ENCODE measurements at places on chromosomes 2 and 18.
A peak's percentile ranks its signal among the peaks of the same experiment; 100 is the strongest.

DNA sequence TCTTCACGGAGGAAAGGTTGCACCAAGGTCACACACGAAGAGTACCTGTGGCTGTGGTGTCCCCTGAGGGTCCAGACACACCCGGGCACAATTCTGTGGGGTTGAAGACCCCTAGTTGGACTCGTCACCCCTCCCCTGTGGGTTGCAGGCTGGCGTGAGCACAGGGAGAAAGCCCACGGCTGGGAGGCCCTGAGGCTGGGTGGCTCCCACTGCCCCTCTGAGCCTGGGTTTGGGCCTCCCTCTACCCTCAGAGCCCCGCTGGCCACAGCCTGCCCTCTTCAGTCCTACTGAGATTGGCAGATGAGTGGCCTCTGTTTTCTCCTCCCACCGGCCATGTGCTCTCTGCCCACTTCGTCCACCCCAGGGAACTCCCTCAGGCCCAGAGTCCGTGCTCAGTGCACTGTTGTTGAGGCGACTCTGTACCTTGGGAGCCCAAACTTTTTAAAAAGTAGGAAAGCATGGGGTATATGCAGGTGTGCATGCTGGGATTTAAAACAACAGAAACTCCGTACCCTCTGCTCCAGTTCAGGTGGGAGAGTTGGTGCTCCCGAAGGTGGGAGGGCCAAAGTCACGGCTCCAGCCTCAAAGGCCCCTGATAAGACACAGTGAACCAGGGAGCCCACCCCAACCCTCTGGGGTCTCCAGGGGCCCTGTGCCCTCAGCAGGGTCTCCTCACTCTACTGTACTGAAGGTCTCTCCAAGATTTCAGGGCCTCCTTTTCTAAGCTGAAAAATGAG is 19.1 kb downstream of the RAMP1 start:
- no peak for ATAC-seq

GRCh38 chr2:166106431-166107015 is 21.3 kb downstream of the SCN1A start:
- no peak for ATAC-seq

DNA sequence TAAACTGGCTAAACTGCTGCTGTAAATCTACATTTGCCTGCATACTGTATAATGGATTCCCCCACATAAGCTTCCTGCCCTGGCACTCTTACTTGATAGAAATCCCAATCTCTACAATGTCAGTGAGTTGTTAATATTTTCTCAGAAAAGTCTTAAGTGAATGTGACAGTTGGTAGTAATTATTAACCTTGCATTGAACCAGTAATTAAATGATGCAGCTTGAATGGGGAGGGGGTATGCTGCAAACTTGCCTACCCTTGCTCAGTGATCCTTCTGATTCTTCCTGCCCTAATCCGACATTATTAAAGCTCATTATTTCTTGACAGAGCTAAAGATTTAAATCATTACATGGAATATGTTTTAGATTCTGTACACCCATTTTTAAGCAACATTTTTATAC is 119.0 kb upstream of the CDH7 start:
- ATAC-seq = no peak

GRCh38 chr2:96838345-96839292 is 5.2 kb downstream of the ANKRD23 start:
- ATAC-seq = no peak

GRCh38 chr2:200763422-200763821 is 48.3 kb upstream of the BZW1 start:
- no peak for ATAC-seq

- ATAC-seq = no peak
Observed at GRCh38 chr18:23539296-23539695, 36.0 kb downstream of the RMC1 start.

DNA sequence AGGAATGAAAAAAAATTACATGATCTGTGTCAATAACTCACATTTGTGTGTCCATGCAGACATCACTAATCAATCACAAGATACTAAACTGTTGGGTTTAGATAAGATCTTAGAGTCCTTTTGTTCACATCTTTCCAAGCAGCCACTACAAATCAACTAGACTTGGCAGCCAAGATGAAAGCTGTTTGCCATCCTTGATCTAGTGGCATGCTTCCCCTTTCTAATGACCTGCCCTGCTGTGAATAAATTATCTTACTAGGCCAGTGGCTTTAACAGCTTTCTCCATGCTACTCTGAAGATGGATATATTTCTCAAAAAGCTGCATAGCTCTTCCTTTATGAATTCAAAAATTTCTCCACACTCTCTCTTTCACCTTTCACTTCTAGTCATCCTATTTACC is 1338.0 kb upstream of the ACVR2A start:
- no peak for ATAC-seq

- peak; percentile 57 for ATAC-seq
Observed at GRCh38 chr18:2681993-2682603, 26.6 kb downstream of the SMCHD1 start.

- ATAC-seq = no peak
Observed at GRCh38 chr18:27608742-27609141, 423.6 kb upstream of the CHST9 start.

DNA sequence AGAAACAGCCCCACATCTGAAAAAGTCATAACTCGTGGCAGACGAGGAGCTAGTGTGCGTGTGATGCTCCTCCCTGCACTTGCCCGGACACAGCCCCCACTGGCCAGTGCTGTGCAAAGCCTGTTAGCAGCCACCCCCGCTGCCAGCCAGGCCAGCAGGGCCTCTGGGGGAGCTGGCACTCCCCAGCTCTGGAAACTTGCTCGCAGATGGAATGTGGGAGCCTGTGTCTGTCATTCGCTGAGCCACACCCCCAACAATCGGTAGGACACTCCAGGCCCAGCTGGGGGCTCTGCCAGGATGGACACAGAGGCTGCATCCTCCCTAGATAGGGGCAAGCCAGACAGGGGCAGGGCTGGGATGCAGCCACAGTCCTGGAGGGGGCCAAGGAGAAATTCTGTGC is 62.4 kb upstream of the ATG16L1 start:
- no peak for ATAC-seq

- no peak for ATAC-seq
Observed at GRCh38 chr18:48680339-48681250, 141.8 kb downstream of the CTIF start.

DNA sequence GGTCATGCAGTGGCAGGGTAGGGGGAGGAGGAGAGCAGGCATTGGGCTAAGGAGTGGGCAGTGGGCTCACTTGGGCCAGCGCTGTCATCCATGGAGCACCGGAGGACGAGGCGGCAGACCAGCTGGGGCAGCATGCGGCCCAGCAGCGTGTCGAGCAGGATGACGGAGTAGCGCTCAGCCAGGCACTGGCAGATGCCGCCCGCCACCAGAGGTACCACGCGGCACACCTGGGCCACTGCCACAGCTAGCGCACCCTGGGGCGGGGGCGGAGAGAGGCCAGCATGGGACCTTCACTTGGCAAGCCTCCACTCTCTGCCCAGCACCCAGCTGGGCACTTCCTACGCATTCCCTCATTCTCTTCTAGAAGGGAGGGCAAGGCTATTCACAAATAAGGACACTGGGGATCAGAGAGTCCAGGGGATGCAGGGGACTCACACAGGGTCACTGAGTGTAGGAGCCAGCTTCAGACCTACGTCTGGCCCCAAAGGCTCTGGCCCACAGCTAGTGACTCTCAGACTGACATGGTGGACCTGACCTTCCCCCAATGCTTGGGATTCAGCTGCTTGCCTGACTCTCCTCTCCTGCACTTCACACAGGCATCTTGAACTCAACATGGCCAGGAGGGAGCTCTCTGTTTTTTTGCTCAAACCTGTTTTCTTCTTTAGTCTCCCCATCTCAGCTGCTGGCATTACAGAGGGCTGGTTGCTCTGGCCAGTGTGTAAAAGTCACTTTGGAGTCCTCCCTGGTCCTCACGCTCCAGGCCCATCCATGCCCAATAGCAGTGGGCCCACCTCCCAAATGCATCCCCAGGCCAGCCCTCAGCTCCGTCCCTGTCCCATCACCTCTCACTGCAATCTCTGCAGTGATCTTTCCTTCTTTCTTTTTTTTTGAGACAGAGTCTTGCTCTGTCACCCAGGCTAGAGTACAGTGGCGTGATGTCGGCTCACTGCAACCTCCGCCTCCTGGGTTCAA is 4.1 kb downstream of the SFTPB start:
- no peak for ATAC-seq

DNA sequence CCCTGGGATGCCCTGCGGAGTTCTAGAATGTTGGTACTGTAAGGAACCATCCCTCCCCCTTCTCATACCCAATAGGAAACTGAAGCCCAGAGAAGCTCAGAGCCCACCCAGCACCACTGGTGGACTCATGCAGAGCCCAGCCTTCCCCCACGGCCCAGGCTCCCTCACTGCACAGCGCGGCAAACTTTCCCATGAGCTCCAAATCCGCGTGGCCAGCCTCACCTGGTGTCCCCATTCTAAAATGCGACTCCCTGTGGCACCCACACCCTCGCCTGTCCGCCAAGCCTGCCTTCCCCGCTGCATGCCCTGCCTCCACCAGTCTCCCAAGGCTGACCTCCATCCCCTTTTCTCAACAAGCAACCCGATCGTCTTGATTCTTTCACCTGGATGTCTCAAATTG is 51.1 kb downstream of the PTGR3 start:
- ATAC-seq = no peak

DNA sequence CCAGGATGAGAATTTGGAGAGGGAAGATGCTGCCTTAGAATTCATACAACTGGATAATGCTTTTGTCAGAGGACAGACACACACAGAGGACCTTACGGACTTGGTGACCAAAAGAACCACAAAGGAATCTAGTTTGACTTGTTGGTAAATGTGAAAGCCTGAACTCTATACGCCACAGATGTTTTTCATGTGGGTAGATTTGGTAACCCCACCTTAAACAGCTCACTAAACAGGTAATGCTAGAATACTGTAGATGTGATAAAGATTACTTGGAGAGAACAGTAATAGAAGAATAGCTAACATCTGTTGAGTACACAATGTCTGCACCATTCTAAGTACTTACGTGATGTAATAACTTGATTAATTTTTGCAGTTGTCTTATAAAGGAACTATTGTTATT is 24.1 kb downstream of the ANXA4 start:
- no peak for ATAC-seq

- ATAC-seq = no peak
Observed at GRCh38 chr2:39648580-39648979, 17.1 kb upstream of the TMEM178A start.

DNA sequence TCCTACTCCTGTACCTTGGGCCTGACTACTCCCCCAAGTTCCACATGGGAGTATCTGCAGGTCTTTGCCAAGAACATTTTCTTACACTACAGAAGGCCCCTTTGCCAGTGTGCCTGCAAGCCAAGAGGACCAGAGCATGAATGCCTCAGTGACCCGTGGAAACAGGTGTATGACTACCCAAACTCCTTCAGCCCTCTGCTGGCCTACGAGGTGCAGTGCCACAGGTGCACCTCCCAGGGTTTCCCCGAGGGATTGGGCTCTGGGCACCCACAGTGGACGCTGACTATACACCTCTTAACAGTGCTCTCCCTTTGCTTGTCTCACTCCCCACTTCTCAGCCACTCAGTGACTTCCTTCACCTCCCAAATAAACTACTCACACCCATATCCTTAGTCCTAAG is 91.4 kb downstream of the COL6A3 start:
- ATAC-seq = no peak

DNA sequence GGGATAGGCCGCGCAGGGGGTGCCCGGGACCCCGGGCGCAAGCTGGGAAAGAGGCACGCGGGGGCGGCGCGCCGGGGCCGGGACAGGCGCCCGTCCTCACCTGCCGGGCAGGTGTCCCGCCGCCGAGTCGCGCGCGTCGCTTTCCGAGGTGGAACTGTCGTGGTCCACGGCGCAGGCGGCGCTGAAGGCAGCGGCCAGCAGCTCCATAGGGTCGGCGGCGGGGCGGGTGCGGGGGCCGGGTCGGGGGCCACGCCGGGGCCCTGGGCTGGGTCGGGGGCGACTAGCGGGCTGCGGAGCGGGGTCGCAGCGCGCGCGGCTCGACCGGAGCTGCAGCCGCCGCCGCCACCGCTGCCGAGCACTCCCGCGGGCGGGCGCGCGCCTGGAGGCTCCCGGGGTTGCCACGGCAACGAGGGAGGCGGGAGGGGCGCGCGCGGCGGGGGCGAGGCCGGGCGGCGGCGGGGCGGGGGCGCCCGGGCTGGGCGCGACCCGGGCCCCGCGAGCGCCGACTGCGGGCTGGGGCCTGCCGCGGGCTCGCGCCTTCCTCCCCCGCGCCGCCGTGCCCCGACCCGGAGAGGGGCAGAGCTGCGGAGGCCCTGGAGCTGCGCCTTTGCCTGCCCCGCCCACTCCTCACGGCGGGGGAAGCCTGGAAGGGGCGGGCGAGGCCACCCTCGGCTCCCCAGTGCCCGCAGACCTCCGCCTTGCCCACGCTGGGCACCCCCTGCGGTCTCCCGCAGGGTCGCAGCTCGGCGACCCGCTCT is 57.9 kb downstream of the SNORC start:
- ATAC-seq = no peak

- ATAC-seq = no peak
Observed at GRCh38 chr18:47893047-47893446, 37.4 kb downstream of the SMAD2 start.

- no peak for ATAC-seq
Observed at GRCh38 chr2:148725564-148725963, 81.0 kb downstream of the EPC2 start.

Measured in activated CD4-positive, CD25-positive, alpha-beta regulatory T cell treated with anti-CD3 and anti-CD28 coated beads, Interleukin-2, amount 50 U/mL, for 24 hours (primary cell).